ENCODE measurements at places on chromosomes 5 and 9.
A peak's percentile ranks its signal among the peaks of the same experiment; 100 is the strongest.

- no peaks in the 10 kb centered on the region for H3K27me3 ChIP-seq
- no peaks in the 10 kb centered on the region for H3K4me1 ChIP-seq
- no peak overlapping the region for H3K27ac ChIP-seq
- H3K4me3 ChIP-seq, result no peak overlapping the region
Measured at GRCh38 chr9:36772449-36773403, 200.0 kb downstream of the MELK start.

- H3K4me3 ChIP-seq, result no peak overlapping the region
- no peaks in the 10 kb centered on the region for H3K36me3 ChIP-seq
- no peaks in the 10 kb centered on the region for H3K27me3 ChIP-seq
- H3K27ac ChIP-seq, result no peak overlapping the region
Measured at GRCh38 chr5:2991884-2992283, 240.4 kb upstream of the IRX2 start.

GRCh38 chr5:78534148-78534904 lies 114.2 kb downstream of the LHFPL2 start:
- no peaks in the 10 kb centered on the region for H3K4me1 ChIP-seq
- no peak for DNase-seq
- no peaks in the 10 kb centered on the region for H3K36me3 ChIP-seq
- H3K4me3 ChIP-seq, result no peak overlapping the region
- H3K27ac ChIP-seq, result no peak overlapping the region

DNA sequence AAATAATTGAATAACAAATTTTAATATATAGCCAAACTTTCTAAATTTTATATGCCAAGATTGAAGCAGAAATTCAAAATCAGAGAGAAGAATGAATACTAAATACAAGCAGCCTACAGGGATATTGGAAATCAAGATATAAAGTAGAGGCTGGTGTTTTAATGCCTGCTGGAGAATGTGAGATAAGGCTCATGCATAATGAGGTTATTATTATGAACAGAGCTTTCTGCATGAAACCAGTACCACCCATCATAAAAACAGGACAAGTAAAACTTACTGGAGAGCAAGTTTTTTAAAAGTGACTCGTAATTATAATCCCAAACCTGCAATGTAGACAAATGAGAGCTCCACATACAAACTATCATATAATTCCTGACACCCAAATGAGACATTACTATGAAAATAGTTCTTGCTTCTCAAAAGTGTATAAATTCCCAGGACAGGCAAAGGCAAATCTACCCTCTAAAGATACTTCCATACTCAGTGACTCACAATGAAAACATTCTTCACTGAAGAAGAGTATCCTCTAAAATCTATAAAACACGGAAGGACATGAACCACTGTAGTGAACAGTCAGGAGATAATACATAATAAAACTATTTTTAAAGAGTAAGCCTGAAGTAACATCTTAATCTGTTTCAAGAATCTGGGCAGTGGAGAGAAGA lies 532.0 kb upstream of the GRAMD2B start:
- H3K27me3 ChIP-seq, result no peaks in the 10 kb centered on the region
- no peaks in the 10 kb centered on the region for H3K36me3 ChIP-seq
- no peak overlapping the region for H3K4me3 ChIP-seq
- no peak for DNase-seq
- H3K27ac ChIP-seq, result no peak overlapping the region

DNA sequence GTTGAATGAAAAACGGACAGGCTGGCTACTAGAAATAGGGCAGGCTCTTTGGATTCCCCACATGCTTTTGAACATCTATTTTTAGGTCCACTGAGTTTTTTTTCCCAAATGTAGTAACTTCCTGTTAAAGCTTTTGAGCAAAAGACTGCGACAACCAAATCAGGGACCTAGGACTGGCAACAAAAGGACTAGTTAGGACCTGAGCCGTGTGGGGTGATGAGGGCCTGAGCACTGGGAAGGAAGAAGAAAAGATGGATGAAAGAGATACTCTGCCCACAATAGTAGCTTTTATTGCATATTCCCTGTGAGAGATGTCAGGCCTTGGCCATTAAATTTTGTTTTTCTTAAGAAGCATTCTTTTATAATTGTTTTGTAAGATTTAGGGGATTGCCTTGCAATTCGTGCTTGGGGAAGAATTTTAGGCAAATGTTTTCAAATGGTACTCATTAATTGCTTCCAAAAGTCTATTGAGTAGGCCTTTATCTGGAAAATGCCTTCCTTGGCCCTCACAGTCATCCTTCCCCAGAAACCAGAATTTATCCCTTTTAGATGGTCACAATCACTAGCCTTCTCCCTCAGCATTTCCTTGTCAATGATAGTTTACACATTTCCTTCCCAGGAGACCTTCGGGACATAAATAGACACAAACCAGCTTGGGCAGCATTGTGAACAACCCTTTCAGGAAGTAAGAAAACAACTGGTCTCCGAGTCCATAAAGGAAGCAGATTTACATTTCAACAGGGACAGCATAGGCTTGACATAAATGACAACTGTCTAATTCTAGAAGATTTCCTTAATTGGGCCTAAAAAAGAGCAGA lies 166.5 kb downstream of the RMI1 start:
- DNase-seq, result no peak
- H3K27me3 ChIP-seq, result no peaks in the 10 kb centered on the region
- H3K4me1 ChIP-seq, result peaks cover 19% of the 10 kb centered on the region
- no peaks in the 10 kb centered on the region for H3K36me3 ChIP-seq
- H3K27ac ChIP-seq, result no peak overlapping the region

- no peaks in the 10 kb centered on the region for H3K36me3 ChIP-seq
- H3K27ac ChIP-seq, result no peak overlapping the region
- H3K4me3 ChIP-seq, result no peak overlapping the region
- no peaks in the 10 kb centered on the region for H3K27me3 ChIP-seq
- no peak for DNase-seq
Measured at GRCh38 chr5:144711172-144711571, 540.5 kb downstream of the KCTD16 start.

DNA sequence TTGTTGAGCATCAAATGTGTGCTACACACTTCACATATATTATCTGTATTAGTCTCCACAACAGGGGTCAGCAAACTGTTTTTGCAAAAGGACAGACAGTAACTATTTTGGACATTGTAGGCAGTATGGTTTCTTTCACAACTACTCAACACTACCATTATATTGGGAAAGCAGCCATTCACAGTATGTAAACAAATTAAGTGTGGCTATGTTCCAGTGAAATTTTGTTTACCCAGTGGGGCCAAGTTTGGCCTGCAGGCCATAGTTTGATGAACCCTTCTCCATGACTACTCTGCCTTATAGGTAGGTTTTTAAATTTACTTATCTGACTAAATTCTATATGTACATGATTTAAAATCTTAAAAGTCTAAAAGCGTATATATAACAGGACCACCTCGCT lies 13.0 kb upstream of the FAM151B start:
- peaks cover 8% of the 10 kb centered on the region for H3K36me3 ChIP-seq
- H3K4me1 ChIP-seq, result no peaks in the 10 kb centered on the region
- H3K4me3 ChIP-seq, result no peak overlapping the region
- no peak for DNase-seq
- no peaks in the 10 kb centered on the region for H3K27me3 ChIP-seq

DNA sequence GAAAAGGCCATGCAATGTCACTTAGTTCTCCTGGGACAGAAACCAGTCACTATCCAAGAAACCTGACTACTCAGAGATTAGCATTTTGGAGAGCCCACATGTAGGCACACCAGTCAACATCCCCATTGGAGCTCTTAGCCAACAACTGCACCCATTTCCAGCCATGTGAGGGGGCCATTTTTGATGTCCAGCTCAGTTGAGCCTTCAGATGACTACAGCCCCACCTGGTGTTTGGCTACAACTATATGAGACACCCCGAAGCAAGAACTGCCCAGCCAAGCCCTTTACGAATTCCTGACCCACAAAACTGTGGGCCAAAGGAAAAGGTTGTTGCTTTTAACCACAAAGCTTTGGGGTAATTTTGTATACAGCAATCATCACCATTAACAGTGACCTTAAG lies 300.1 kb downstream of the ASTN2 start:
- no peak overlapping the region for H3K4me3 ChIP-seq
- H3K36me3 ChIP-seq, result no peaks in the 10 kb centered on the region
- no peaks in the 10 kb centered on the region for H3K27me3 ChIP-seq
- peaks cover 2% of the 10 kb centered on the region for H3K4me1 ChIP-seq
- no peak overlapping the region for H3K27ac ChIP-seq

- peaks cover 10% of the 10 kb centered on the region for H3K4me1 ChIP-seq
- no peak overlapping the region for H3K27ac ChIP-seq
- H3K27me3 ChIP-seq, result peaks cover 5% of the 10 kb centered on the region
Measured at GRCh38 chr5:171610686-171611085, 174.9 kb upstream of the SMIM23 start.

- no peak overlapping the region for H3K27ac ChIP-seq
- H3K4me3 ChIP-seq, result no peak overlapping the region
- no peaks in the 10 kb centered on the region for H3K36me3 ChIP-seq
- no peaks in the 10 kb centered on the region for H3K27me3 ChIP-seq
- peaks cover 17% of the 10 kb centered on the region for H3K4me1 ChIP-seq
Measured at GRCh38 chr9:136642439-136642921, 20.2 kb upstream of the EGFL7 start.

DNA sequence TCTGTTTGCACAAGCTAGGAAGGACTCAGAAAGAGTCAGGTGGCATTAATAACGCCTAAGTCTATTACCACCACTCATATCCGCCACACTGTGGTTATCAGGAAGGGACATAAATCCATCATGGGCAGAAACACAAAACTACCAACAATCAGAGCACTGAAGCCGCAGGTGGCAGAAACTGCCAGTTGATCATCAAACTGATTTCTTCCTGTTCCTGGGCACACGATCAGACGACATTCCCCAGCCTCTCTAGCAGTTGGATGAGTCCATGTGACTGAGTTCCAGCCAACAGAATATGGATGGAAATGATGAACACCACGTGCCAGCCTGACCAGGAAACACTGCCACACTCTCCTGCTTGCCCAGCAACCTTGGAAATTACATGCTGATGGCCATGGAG lies 181.7 kb downstream of the ELAVL2 start:
- no peak for DNase-seq
- no peak overlapping the region for H3K4me3 ChIP-seq
- H3K4me1 ChIP-seq, result peaks cover 3% of the 10 kb centered on the region
- H3K27me3 ChIP-seq, result no peaks in the 10 kb centered on the region
- H3K27ac ChIP-seq, result no peak overlapping the region
- H3K36me3 ChIP-seq, result peaks cover 41% of the 10 kb centered on the region

- H3K36me3 ChIP-seq, result peaks cover 100% of the 10 kb centered on the region
- no peak for DNase-seq
- H3K4me1 ChIP-seq, result no peaks in the 10 kb centered on the region
- H3K4me3 ChIP-seq, result no peak overlapping the region
Measured at GRCh38 chr9:104787306-104788015, 23.5 kb downstream of the NIPSNAP3B start.

GRCh38 chr5:170450061-170450669 lies 53.7 kb upstream of the KCNIP1 start:
- H3K4me1 ChIP-seq, result no peaks in the 10 kb centered on the region
- DNase-seq, result no peak
- peaks cover 5% of the 10 kb centered on the region for H3K27me3 ChIP-seq
- H3K27ac ChIP-seq, result no peak overlapping the region
- no peak overlapping the region for H3K4me3 ChIP-seq

- H3K4me3 ChIP-seq, result no peak overlapping the region
- no peak for DNase-seq
- H3K27ac ChIP-seq, result no peak overlapping the region
- H3K4me1 ChIP-seq, result peaks cover 2% of the 10 kb centered on the region
- H3K36me3 ChIP-seq, result no peaks in the 10 kb centered on the region
Measured at GRCh38 chr9:27602142-27602861, 29.0 kb upstream of the C9orf72 start.

DNA sequence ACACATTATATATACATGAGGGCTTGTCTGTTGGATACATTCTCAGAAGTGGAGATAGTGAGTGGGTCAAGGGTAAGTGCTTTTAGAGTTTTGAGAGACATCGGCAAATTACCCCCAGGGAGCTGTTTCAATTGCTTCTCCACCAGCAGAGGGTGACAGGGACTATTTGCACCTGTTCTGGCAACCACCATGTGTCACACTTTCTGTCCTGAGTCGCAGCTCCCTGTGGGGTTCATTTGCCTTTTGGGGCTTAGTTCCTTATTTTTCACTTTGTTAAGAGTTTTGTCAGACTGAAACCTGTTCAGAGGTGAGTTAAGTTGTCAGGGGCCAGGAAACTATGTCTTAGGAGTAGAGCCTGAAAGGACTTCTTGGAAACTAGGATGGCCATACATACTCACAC lies 20.1 kb upstream of the SLC36A1 start:
- no peaks in the 10 kb centered on the region for H3K27me3 ChIP-seq
- H3K27ac ChIP-seq, result no peak overlapping the region
- no peaks in the 10 kb centered on the region for H3K4me1 ChIP-seq
- DNase-seq, result no peak
- no peaks in the 10 kb centered on the region for H3K36me3 ChIP-seq
- no peak overlapping the region for H3K4me3 ChIP-seq

DNA sequence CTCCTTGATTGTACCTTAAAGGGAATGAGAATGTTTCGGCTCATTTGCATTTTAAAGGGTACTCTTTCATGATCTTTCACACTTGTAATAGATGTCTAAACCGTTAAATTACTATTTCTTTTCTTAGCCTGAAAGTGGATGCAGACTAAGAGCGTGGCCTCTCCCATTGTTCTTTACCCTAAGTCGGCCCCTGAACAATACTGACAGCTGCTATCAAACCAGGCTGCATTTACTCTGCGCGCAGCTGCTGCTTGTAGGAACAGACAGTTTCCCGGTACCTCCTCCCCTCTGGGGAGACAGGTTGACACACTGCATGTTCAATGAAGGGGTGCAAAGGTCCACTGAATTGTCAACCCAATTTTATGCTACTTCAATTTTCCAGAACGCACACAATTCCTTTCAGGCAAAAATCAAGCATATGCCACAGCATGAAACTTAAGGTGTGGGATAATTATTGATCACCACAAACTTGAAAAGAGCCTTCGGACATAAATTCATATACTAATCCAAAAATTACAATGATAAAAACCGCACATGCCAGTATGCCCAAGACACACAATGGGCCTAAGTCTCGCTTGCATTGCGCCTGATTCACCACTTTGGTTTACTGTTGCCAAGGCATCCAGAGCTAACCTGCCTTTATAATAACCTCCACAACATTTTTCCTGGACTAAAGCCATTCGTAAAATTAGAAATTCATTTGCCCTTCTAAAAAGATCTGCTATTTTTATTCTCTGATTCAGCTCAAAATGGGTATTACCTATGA lies 39.7 kb downstream of the TLE1 start:
- peak; percentile 66 for DNase-seq
- no peaks in the 10 kb centered on the region for H3K36me3 ChIP-seq
- peak overlapping the region; percentile 90 for H3K27ac ChIP-seq
- H3K4me1 ChIP-seq, result peaks cover 47% of the 10 kb centered on the region
- no peaks in the 10 kb centered on the region for H3K27me3 ChIP-seq
